ENCODE measurements at places on chromosomes 11 and 22.

DNA sequence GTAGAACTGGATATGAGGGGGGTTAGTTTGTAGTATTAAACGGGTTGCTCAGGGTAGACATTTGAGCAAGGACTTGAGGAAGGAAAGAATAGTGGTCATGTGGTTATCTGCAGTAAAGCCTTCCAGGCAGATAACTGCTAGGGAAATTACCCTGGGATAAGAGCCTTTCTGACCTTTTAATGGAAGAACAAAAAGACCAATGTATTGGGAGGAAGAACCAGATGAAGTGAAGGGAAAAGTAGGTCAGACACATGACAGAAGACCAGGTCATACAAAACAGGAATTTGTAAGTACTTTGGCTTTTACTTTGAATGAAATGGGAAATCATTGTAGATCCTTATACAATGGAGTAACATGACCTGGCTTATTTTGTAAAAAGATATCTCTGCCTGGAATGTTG is 241.9 kb upstream of the CTSC start:
- DNase-seq, result no peak

DNA sequence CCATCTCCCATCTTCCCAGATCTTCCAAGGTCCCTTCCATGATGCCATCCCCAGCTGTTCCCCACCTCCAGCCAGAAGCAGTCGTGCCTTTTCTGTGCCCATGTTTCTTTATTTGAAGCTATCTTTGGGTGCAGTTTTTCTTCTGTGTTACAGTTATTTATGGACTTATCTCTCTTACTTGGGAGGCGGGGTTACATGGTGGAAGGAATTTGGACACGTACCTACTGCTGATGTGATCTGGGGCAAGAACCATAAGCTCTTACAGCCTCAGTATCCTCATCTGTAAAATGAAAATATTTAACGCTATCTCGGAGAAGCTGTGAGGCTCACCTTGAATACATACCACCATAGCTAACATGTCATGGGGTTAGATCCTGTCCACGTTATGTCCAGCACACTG is 98.9 kb downstream of the ZBTB16 start:
- no peak for DNase-seq

- no peak for DNase-seq
Measured at GRCh38 chr22:43926349-43926710, 2.7 kb downstream of the PNPLA3 start.

GRCh38 chr22:47307822-47308221 is 545.4 kb downstream of the TBC1D22A start:
- no peak for DNase-seq

GRCh38 chr11:122304973-122305372 is 189.0 kb upstream of the BLID start:
- no peak for DNase-seq

DNA sequence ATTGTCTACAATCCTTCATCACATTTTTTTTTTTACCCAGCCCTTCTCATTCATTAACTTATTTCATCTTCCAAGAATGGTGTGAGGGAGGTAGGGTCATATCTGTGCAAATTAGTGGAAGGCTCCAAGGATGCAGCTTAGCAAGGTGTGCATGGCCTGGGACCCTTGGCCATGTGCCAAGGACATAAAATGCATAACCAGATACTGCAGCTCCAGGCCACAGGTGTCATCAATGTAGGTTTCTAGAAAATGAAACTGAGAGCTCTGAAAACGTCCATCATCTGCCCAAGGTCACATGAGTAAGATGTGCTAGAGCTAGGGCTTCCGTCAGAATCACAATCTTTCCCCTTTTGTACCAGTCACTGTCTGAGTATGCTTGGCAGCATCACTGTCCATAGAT is 29.8 kb downstream of the ANKK1 start:
- DNase-seq, result no peak

GRCh38 chr11:2621894-2622293 is 77.9 kb downstream of the KCNQ1OT1 start:
- no peak for DNase-seq
